ENCODE measurements at places on chromosomes 6 and 20.

GRCh38 chr6:103079867-103080266 is 1686.4 kb downstream of the GRIK2 start:
- DNase-seq, result no peak

- DNase-seq, result no peak
These were observed 17.4 kb upstream of the NCOA3 start for GRCh38 chr20:47484303-47484702.

- DNase-seq, result no peak
These were observed 1.4 kb upstream of the PTPRA start for GRCh38 chr20:2871661-2872458.

- no peak for DNase-seq
These were observed 47.5 kb upstream of the JAG1 start for GRCh38 chr20:10721137-10721896.

DNA sequence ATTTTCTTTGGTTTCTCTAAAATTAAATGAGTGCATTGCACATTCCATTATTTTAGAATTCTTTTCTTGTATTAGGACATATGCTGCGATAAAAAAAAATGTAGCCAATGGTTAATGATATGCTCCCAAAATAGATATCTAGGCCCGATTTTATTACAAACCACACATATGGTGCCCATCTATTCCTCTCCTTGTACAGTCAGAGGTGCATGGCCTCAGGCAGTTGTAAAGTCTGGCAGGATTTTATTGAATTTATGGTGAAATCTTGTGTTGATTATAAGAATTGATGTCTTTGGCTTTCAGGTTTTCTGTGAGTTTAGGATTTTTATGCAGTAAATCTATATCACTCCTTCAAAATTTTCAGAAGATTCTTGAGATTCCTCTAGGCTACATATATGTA is 192.2 kb downstream of the RFPL4B start:
- no peak for DNase-seq

GRCh38 chr20:46934746-46935287 is 40.2 kb downstream of the EYA2 start:
- DNase-seq, result no peak

DNA sequence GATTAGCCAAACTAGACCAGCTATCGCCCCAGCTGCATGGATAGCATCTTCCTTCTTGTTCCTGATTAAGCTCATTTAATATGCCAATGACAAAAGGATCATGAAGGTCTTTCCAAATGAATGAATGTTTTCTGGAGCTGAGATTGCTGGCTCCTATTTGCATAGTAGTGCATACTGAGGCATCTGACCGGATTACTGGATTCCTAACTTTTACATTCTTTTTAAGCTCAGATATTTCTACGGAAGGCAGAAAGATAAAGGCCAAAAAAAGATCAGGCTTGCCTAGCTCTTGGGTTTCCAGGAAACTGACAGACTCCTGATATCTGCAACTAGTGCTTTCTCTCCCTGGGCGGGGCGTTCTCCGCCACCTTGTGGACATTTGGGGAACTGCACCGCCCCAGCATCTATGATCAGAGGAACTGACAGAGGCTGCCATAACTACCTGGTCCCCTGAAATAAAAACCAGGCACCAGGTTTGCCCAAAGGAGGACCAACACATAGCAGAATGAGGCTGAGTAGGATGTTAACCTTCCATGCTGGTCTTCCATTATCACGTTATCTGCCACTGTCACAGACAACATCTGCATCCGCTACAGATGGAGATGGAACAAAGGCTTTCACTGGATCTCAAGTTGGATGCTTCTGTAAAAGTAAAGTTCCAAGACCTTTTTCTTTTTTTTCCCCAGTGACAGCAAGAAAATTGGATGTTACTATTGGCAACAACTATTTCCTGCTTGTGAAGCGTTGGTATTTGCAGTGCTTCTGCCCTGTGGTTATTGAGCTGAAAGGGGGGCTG is 33.2 kb downstream of the NT5E start:
- DNase-seq, result peak; percentile 53

DNA sequence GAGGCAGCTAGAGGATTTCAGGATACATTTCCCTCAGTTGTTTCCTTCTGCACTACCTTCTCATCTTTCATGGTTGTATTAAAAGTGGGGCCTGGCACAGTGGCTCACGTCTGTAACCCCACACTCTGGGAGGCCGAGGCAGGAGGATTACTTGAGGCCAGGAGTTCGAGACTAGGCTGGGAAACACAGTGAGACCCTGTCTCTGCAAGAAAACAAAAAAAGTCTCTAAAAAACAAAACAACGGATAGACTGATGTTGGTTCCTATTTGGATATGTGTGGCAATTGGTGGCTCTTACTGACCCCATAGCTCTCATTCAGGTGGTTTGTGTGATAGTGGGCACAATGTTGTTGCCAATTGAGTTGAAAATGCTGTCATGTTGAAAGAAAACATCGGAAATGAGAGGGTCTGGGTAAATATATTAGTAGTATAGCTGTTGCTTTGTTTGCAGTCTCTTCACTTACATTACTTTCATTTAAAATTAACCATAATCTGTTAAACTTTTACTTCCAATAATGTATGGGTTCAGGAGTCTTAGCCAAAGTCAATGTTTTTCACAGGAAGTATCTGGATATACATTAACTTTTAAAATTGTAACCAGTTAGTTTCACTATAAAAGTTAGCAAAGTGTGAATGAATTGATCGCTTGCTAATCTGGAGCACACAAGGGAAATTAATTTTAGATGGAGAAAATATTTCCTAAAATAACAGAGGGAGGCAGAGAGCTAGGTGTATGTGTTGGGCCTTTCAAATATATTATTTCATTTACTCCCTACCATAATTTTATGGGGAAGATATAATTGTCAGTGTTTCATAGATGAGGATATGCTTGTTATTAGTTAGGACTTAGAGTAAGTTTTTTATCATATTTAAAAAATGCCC is 31.1 kb downstream of the UTRN start:
- no peak for DNase-seq

DNA sequence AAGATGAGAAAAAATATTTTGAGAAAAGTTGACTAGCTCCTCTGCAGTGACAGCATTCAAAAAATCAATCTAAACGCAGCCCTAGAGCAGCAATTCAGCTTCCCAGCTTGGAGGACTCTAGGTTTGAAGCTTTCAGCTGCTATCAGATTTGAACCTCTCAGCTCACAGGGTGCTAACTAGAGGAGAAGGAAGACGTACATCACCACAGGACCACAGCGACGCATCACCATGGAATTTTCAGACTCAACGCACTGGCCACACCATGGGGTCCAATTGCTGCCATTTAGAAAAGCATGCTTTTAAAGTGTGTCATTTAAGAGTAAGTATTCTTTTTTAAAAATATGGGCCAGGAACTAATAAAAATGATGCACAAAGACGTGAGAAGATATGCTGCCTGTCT is 45.0 kb upstream of the FUCA2 start:
- DNase-seq, result no peak

GRCh38 chr6:113600551-113601339 is 256.4 kb upstream of the MARCKS start:
- no peak for DNase-seq

GRCh38 chr20:56001890-56002289 is 3.4 kb downstream of the CBLN4 start:
- DNase-seq, result no peak

DNA sequence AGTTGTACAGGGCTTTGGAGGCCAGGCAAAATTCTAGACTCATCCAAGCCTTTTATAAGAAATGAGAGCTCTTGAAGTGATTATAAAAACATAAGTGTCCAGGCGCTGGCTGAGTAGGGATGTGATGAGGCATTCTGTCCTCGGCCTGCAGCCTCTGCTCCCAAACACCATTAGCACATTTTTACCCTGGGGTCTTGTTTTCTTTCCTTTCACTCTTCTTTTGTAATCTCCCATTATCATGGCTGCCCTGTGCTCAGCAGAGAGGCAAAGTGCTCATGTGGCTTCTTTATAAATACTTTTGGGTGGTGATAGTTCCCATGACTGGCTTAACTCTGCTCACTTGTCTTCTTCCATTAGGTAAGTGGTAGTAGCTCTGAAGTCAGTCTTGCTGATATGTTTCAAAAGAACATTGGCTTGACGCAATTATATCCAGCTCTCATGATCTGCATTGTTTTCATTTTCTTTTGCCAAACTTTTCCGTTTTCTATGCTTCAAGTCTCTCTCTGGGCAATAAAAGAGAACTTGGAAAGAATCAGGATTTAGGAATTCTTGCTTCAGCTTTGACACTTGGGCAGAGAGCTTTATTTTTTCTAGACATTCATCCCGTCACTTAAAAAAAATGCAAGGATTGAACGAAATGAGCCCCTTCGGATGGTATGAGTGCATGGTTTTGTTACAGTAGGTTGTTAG is 61.1 kb downstream of the CAP2 start:
- no peak for DNase-seq

DNA sequence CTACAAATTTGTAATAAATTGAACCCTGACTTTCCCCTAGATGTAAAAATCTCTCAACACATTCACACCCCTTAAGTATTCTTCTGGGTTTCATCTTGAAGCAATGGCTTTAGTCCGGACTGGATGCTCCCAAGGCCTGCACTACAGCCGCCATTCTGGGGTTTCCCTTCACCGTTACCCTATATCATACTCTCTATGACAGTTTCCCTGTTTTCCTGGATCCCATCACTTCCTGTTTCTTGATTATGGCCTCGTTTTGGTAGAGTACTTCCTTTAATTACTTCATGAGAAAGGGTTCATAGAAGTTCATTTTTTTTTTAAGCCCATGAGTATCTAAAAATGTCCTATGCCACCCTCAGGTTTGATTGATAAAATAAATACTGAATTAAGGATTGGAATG is 11.7 kb downstream of the FIG4 start:
- no peak for DNase-seq

GRCh38 chr20:34389954-34390555 is 27.0 kb downstream of the ITCH start:
- DNase-seq, result no peak

- DNase-seq, result no peak
These were observed 316.7 kb upstream of the TBX18 start for GRCh38 chr6:85081102-85081501.

DNA sequence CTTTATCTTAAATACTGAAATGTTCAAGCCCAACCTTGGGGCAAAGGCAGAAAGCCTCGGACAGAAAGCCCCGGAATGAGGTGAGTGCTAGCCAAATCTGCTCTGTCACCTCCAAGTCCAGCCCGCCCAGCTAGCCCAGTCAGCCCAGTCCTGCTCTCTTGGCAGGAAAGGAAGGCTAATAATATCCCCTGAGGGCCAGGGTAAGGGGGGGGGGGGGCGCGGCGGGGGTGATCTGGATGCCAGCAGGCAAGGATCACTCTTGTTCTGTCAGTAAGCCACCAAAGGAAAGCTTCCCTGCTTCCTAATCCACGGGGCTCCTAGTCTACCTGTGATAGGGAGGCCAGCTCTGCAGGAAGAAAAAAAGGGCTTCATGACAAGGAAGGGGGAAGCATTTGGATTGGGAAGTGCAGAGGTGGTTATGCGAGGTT is 1.1 kb downstream of the NDRG3 start:
- peak; percentile 17 for DNase-seq

DNA sequence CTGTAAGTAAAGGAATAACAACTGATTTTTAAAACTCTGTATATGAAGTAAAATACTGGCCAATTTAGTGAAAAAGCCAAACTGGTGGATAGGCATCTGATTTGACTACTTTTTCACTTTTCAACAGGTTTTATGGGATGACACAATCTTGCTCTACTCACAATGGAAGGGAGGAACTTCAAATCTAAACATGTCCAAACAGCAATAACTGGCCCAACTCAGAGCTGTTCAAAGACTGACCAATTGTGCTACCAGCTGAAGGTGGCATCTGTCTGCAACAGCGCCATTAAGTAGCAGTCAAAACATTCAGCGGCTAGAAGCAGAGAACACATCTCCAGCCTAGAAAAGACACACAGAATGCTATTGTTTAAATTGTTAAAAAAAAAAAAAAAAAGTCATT is 44.6 kb downstream of the SESN1 start:
- DNase-seq, result no peak

- DNase-seq, result no peak
These were observed 36.2 kb downstream of the THEMIS start for GRCh38 chr6:127864701-127865100.

- peak; percentile 20 for DNase-seq
These were observed 12.8 kb downstream of the ESF1 start for GRCh38 chr20:13771853-13772453.

GRCh38 chr6:138815797-138816528 is 20.1 kb downstream of the ECT2L start:
- DNase-seq, result peak; percentile 29

DNA sequence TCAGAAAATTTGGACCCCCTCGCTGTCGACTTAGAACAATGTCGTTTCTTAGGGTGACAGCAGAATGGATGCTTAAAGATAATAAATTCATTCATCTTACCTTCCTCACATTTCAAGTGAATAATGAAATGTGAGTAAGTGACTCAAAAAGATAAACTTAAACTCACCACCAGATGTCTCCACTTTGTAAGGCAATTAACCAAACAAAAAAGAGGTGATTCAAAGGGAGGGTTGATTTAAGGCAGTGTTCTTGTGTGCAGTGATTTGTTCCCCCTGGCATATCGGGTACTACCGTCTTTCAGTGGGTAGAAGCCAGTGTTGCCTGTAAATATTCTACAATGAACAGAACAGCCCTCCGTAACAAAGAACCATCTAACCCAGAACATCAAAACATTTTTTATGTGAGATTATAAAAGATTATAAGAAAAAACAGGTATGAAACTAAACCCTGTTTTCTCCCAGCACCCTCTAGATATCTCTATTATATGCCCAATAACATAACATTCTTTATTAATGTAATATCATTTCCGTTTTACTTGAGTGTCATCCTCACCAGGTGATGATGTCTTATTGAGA is 589.7 kb downstream of the CBLN4 start:
- peak; percentile 46 for DNase-seq

GRCh38 chr6:138086573-138087196 is 20.5 kb downstream of the PERP start:
- DNase-seq, result peak; percentile 65

GRCh38 chr20:60040471-60041162 is 82.4 kb downstream of the CDH26 start:
- no peak for DNase-seq

All from NCI-H2081 (cell line).